NCI-H748 treated with DMSO at 0.1 percent for 48 hours (cell line): ENCODE measurements at places on chromosomes 2 and 18.
A peak's percentile ranks its signal among the peaks of the same experiment; 100 is the strongest.

DNA sequence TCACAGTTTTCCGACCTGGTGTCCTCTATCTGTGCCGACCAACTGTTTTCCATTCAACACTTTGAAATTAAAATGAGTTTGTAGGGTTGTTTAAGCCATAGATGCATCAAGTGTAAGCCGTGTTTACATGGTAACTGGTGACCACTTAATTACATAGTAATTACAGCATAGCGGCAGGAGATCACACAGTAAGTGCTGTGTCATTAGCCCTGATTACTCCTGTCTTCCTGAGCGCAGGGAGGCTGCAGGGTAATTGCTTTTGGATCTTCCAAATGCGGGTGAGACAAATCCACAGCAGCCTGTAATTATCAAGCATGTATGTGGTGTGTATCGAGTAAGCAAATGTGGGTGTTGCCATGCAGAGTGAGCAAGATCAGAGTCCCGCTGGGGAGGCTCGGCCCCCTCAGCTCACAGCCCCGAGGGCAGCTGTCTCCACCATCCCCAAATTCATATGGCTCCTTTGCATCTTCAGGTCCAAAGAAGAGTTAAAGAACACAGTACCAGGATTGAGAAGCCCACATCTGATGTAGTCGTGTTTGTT lies 71.5 kb upstream of the HDAC4 start:
- peak; percentile 93 for DNase-seq

DNA sequence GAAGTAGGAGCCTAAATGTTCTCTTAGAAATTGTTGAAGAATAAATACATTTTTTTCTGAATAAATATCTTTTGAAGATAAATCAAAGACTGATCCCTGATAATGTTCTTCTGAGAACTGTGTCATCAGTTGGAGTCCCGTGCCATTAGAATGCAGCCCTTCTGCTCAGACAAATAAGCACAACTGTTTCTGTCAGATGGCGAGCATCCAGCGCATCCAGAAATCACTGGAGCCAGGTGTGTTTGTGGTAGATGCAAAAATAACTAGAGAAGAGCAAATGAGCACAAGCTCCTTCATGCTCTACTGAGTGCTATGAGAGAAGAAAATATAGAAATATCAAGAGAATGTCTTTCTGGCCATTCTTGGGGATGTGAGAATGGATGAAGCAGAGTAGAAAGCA lies 573.7 kb downstream of the THSD7B start:
- no peak for DNase-seq

GRCh38 chr18:58310517-58310916 lies 266.5 kb downstream of the NEDD4L start:
- DNase-seq = no peak

DNA sequence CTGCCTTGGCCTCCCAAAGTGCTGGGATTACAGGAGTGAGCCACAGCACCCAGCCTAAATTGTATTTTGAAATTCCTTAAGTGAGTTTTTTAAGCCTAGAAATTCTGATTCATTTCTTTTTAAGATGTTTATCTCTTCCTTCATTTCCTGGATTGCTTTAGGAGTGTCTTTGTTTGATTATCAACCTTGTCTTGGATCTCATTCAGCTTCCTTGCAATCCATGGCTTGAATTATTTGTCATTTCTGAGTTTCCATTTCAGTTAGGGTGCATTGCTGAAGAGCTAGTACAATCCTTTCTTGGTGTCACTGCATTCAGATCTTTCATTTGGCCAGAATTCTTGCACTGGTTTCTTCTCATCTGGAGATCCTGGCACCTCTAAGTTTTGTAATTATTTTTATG lies 606.4 kb upstream of the ZNF804A start:
- DNase-seq = no peak

GRCh38 chr2:158914731-158915130 lies 53.7 kb upstream of the TANC1 start:
- no peak for DNase-seq

- no peak for DNase-seq
These were observed 610.0 kb upstream of the RAB6C start for GRCh38 chr2:129369437-129369836.

DNA sequence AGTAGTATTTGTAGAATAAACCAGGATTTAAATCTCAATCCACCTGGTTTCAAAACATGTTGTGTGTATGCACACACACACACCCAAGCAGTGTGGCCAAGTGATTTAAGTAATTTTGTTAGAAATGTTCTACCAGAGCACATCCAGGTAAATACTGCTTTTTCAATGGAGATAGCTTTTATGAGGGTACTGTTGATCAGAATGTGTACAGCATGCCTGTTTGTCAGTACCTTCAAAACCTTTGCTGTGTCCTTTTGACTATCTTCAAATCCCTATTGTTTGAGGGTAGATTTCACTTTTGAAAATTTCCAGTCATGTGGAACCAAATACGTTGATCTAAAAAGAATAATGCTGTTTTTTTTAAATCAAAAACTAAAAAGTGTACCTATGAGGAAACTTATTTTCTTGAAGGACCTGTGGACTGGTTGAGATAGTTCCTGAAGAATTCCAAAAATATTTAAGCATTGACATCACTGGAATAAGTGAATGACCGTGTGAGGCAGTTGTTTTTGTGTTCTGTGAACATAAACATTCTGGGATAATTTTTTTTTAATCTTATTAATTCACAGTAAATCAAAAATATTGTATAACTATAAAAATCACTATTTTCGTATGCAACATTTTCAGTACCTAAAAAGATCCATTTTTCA lies 70.9 kb downstream of the PTRHD1 start:
- no peak for DNase-seq

DNA sequence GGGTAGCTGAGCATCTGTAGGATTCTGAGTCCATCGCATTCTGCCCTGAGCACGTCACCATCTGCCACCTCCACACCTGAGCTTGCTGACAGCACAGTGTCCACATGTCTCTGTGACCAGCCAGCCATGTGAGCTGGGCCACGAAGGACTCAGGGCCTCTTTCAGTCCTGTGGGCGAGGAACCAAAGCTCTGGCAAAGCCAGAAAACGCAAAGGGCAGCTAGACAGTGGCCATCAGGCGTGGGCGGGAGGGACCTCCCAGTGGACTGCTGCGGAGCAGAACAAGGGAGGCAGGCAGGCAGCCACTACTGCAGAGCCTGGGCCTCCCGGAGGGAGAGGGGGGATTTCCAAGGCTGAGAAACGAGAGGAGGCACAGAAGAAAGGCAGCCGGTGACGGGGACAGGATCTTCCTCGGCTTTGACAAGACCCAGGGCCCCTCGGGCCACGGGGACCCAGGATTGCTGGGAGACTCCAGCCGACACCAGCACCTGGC lies 274.6 kb upstream of the SALL3 start:
- DNase-seq = no peak

DNA sequence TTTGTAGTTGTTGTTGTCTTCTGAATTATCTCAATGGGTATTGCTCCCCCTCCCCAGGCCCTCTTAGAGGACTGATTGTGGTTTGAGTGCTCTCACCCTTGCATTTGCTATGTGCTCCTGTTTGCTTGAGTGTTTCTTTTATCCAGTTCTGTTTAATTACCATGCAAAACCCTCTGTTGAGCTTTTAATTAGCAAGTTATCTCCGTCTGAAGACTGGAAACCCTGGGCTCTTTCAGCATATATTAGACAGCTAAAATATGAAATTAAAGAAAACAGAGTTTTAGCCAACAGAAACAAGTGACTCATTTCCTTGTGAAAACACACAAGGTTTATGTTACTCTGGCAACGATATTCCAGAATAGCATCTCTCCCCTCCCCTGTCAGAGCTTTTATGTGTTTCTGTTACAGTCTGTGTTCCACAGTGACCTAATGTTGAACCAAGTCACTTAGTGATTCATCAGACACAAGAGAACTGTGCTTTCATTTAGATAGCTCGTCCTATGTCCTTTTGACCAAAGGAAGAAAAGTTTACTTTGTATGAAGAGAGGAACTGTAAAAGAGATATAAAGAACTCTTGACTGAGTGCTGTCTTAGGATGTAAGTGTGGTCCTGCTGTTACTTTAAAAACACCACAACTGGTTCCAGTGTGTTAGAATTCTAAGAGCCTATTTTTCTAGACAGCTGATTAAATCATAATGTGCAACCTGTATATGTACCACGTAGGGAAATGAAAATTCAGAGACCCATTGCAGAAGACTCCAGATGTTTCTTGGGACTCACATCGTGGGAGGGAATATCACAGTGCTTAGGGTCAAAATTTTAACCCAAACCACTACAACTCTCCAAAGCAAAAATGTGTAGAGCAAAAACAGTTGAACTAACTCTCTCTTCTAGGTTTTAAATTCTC lies 172.8 kb upstream of the RBMS1 start:
- DNase-seq = peak; percentile 72

GRCh38 chr2:159188449-159188848 lies 98.1 kb downstream of the WDSUB1 start:
- DNase-seq = no peak

GRCh38 chr2:3498783-3499394 lies 20.4 kb downstream of the ADI1 start:
- no peak for DNase-seq

DNA sequence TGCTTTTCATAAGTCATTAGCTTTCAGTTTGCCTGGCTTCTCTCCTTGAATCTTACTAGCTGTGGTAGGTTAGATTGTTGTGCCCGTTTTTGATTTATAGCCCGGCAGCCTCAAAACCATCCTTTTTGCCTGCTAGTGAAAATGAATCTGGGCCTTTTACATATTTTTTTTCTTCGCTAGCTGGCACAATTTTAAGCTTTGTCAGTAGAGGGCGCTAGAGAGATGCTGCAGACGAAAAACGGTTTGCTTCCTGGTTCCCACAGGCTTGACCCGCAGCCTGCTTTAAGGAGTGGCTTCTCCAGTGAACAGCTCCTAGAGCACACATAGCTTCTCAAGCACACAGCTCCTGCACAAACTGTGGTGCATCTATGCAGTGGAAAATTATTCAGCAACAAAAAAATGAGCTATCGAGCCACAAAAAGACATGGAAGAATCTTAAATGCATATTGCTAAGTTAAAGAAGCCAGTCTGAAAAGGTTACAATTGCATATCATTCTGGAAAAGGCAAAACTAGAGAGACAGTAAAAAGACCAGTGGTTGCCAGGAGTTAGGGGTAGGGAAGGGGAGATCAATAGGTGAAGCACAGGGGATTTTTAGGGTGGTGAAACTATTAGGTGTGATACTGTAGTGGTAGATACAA lies 47.9 kb downstream of the E2F6 start:
- DNase-seq = no peak

DNA sequence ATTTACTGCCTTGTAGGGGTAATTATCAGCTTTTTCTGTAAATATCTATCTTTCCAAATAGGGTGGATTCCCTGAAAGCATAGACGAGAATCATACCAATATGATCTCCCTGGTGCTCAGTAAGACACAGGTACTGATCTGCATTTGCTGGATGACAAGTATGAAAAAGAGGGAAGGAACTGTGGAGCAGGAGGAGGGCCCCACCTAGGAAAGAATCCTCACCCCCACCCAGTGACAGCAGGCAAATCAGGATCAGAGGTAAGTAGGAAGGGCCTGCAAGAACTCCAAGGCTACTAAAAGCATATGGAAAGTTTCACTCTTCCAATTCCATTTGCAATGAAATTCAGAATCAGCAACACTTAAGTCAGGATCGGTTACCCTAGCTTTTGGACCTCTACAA lies 42.3 kb downstream of the METTL8 start:
- DNase-seq = no peak

GRCh38 chr2:88933091-88933490 lies 241.6 kb downstream of the RPIA start:
- no peak for DNase-seq

- no peak for DNase-seq
These were observed 345.4 kb downstream of the TDRD15 start for GRCh38 chr2:21469158-21469557.

GRCh38 chr18:59377613-59378337 lies 18.7 kb upstream of the LMAN1 start:
- DNase-seq = peak; percentile 33

- DNase-seq = no peak
These were observed 148.3 kb upstream of the KLHL14 start for GRCh38 chr18:32920796-32921787.

- DNase-seq = no peak
These were observed 44.7 kb upstream of the KIDINS220 start for GRCh38 chr2:8882094-8882493.

GRCh38 chr2:134375935-134376334 lies 122.1 kb downstream of the MGAT5 start:
- DNase-seq = no peak

DNA sequence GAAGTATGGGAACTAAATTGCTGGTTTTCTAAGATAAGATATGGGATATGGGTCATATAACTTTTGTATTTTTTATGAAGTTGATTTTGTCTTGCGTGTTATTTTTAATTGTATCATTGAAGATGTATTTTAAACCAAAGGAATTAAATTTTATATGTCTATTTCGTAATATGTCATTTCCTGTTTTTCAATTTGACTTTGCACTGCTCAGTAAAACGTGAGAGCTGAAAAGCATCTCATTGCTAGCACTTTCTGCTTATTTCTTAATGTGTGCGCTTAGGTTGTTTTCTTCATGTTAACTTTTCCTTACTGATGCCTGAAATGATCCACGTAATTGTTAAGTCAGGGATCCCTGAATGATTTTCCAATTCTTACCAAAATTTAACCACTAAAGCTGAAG lies 41.2 kb upstream of the KLF11 start:
- DNase-seq = no peak

GRCh38 chr2:96887493-96888012 lies 17.7 kb upstream of the SEMA4C start:
- no peak for DNase-seq

DNA sequence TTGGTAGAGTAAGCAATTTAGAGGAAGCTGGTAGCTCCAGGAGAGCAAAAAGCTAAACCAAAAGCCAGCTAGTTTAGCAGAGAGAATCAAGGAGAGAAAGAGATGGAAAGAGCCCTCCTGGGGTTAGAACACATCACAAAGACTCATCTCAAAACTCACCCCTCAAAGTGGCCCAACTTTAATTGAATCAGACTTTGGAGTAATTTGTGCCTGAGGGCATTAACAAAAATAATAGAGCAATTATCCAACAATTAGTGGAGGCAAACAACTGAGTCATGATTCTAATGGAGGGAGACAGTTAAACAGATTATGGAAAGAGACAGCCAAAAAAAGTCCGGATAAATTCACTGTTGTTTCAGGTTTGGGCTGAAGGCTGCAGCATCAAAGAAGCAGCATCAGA lies 417.4 kb downstream of the KCNJ3 start:
- no peak for DNase-seq

DNA sequence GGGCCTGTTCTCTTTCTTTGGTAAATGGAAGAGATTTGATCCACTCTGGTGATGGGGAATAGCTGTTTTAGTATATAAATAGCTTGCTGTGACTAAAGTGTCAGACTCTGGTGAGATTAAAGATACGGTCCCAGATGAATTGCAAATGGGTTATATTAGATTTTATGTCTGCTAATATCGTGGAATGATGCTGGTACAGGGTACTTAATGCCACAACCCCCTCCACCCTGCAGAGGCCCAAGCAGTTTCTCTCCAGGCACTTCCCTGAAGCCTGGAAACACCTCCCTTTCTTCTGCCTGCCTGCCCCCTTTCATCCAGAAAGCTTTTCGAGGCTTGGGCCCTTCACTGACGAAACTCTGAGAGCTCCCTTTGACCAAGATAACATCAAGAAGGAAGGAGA lies 21.4 kb upstream of the RFX8 start:
- DNase-seq = no peak

GRCh38 chr2:29920130-29920577 lies 1.2 kb downstream of the ALK start:
- no peak for DNase-seq
